ENCODE measurements at places on chromosomes 5 and 9. TPM values are rescaled to one million over a fixed set of nuclear protein-coding genes. Genes with fewer than 3 reads are reported as not detected.
A peak's percentile ranks its signal among the peaks of the same experiment; 100 is the strongest.

The SLCO6A1 gene
- not detected for polyA plus RNA-seq

The IL17B gene
- not detected for polyA plus RNA-seq

The STING1 gene
- 38.1 TPM for polyA plus RNA-seq

The N4BP3 gene
- 1.3 TPM for polyA plus RNA-seq

The PHF24 gene
- 0.04 TPM for polyA plus RNA-seq

The KIAA1958 gene
- polyA plus RNA-seq, result 0.77 TPM

The NIM1K gene
- 0.07 TPM for polyA plus RNA-seq

The OMD gene
- polyA plus RNA-seq, result not detected

The PLK2 gene
- polyA plus RNA-seq, result 294 TPM

The TOR2A gene
- polyA plus RNA-seq, result 2.3 TPM

The CARD9 gene
- 0.21 TPM for polyA plus RNA-seq

DNA sequence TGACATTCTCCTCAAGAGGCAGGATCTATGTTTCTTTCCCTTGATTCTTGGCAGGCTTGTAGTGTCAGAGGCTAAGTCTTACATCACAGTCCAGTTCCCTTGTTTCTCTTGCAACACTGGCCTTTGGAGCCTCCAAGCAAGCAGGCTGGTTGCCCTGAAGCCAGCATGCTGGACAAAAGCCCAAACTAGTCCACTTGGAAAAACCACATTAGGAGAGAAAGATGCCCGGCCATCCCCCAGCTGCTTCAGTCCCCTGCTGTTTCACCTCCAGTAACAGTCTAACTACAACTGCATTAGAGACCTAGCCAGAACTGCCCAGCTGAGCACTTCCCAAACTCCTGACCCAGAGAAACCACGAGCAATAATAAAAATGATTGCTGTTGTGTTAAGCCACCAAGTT is 87.6 kb downstream of the ADAMTS6 start:
- DNase-seq, result no peak

- DNase-seq, result no peak
These were observed 114.0 kb downstream of the KCNIP1 start for GRCh38 chr5:170617533-170618490.

DNA sequence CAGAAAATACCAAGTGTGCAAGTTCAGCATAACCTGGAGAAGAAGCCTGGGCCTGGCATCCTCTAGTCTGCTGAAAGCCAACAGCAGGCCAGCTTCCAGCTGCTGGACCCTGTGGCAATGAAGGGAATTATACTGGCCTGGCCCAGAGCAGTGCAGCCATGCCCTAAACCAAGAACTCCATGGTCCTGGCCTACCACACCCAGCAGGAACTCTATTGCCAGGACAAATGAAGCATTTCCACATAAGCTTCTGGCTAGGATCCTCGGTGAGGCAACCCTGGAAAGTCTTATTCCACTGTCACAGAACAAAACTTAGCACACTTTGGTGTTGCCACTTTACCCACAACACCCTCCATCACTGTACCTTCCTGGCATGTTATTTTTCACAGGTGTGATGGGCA is 35.5 kb downstream of the CDK5RAP2 start:
- DNase-seq, result no peak

- DNase-seq, result no peak
These were observed 2.8 kb downstream of the CDH6 start for GRCh38 chr5:31196309-31196708.

DNA sequence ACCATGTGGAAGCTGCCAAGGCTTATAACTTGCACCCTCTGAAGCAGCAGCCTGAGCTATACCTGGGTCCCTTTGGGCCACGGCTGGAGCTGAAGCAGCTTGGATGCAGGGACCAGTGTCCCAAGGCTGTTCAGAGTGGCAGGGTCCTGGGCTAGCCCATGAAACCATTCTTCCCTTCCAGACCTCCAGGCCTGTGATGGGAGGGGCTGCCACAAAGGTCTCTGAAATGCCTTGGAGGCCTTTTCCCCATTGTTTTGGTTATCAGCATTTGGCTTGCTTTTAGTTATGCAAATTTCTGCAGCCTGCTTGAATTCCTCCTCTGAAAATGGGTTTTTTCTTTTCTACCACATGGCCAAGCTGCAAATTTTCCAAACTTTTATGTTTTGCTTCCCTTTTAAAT is 433.7 kb upstream of the ACO1 start:
- no peak for DNase-seq

DNA sequence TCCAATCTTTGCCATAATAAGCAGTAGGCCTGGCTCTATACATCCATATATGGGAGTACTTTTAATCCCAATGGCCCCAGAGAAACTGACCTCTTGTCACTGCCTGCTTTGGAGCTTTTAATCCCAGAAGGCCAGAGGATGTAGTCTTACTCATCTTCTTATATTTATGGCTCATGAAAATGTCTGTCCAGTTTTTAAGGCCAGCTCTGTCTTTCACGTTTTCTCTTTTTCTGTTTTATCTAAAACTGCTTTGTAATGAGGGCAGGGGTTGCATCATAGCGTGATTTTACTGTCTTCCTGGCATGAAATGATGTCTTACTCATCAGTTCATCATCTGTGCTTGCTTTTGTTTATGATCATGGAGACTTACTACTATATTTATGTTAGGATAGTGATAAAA is 1094.9 kb downstream of the MAT2B start:
- no peak for DNase-seq

DNA sequence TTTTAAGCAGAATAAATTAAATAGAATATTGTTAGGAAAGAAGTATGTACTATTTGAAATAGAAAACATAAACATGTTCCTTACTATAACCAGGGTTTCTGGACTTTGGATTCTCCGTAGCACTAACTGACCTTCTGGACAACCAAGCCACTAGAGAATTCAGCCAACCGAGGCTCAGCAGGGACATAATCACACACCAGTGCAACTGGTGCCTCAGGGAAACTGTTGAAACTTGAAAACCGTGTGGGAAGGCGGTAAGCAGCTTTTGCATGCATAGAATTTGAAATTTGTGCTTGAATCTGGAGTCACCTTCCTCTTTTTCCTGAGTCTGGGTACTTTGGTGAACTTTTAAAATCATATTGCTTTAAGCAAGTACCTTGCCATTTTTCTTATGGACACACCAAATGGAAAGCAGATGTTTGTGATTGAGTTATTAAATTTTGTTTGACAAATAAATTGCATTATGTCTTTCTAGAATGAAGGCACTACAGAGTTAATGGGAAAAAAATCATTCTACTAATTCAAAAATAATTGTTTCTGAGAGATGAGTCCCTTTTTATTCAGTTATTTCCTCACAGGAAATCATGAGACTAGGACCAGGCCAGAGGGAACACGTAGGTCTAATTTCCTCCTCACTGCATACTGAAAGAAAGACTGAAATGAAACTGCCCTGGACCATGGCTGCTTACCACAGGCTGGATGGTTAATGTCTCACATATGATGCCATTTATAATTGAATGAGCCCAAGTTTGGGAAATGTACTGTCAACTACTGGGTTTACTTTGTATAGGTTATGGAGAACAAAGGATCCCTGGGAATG is 20.6 kb upstream of the SCAMP1 start:
- DNase-seq, result no peak

GRCh38 chr5:96114736-96115135 is 153.1 kb upstream of the ELL2 start:
- DNase-seq, result peak; percentile 72

DNA sequence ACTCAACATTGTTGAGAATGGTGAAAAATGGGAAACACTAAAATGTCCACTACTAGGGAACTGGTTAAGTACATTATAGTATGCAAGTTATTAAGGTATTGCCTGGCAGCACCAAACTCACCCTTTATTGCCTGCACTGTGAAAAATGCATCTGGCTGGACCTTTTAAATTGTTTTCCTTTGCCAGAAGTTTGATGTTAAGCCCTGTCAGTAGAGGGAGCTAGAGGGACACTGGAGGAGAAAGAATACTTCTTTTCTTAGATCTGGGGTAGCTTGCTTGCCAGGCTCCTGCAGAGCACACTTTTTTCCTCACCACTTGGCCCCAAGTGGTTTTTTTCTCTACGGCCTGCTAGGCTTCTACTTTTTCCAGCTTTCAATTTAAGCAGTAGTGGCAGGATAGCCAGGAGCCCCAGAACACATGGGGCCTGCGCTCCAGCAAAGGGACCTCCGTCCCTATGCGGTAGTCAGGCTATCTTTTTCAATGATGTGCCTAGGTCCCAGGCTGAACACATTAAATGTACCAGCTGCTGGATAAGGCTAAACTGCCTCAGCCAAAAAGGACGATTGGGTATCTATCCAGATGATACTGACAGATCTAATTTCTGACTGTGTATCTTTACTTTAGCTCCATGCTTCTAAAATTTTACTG is 8.0 kb upstream of the HABP4 start:
- DNase-seq, result no peak

DNA sequence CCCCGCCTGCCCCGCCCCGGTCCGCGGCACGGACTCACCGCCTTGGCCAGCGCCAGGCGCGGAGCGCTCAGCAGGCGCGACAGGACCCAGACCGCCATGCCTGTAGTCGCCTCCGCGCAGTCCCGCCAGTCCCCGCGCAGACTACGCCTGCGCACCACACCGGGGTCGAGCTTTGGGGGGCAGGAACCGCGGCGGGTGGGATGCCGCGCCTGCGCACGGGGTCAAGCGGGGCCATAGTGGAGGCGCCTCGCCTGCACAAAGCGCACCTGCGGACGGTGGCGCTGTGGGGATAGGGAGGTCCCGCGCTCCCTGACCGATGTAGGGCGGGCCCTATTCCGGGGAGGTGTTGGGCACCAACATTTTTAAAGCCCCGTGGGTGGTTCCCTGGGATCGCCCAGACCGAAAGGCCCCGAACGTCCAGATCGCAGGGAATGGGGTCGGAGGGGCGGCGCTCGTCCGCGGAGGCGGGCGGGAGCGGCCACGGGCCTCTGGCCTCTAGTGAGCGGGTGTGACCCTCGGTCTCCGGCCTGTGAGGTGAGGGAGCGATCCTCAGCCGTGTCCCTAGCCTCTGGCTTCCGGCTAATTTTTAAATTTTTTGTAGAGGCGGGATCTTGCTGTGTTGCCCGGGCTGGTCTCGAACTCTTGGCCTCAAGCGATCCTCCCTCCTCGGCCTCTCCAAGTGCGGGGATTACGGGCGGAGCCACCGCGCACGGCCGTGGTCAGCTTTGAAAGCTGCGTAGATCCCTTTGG is 70.8 kb upstream of the LPCAT1 start:
- peak; percentile 5 for DNase-seq

GRCh38 chr9:114096866-114097612 is 2.1 kb downstream of the KIF12 start:
- no peak for DNase-seq

- no peak for DNase-seq
These were observed 1.1 kb downstream of the CFAP77 start for GRCh38 chr9:132411091-132411508.

GRCh38 chr5:75331095-75332090 is 5.6 kb upstream of the HMGCR start:
- no peak for DNase-seq

DNA sequence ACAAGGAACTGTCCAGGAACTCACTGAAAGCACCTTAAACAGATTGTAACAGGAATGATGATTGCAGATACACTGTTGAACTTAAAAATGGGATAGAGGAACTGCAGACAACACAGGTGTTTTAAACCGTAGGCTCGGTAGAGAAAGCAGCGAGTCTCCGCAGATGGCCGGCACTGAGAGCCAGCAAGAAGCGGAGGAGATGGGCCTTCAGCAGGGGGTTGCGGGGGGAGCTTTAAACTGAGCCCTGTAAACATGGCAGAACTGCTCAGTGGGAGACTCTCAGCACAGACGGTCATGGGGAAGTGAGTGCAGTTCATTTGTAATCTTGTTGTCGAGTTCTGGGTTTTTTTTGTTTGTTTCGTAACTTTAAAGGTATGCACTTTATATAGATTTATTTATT is 155.1 kb upstream of the OTULINL start:
- no peak for DNase-seq

DNA sequence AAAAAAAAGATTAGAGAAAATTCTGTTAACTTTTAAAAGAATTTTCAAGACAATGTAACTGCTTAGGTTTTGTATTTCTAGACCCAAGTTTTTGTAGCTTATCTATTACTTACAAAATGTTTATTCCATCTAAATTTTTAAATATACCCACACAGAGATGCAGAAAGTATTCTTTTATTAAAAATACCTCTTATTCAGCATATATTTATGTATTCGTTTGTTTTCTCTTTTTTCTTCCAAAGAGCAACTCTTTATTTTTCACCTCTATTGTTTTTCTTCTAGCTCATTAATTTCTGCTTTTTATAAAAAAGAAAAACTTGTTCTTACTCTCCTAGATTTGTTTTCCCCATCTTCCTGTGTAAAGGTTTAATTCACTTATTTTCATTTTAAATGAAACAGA is 180.3 kb downstream of the ZDHHC21 start:
- no peak for DNase-seq

- DNase-seq, result no peak
These were observed 49.5 kb downstream of the ZNF608 start for GRCh38 chr5:124696898-124697297.

DNA sequence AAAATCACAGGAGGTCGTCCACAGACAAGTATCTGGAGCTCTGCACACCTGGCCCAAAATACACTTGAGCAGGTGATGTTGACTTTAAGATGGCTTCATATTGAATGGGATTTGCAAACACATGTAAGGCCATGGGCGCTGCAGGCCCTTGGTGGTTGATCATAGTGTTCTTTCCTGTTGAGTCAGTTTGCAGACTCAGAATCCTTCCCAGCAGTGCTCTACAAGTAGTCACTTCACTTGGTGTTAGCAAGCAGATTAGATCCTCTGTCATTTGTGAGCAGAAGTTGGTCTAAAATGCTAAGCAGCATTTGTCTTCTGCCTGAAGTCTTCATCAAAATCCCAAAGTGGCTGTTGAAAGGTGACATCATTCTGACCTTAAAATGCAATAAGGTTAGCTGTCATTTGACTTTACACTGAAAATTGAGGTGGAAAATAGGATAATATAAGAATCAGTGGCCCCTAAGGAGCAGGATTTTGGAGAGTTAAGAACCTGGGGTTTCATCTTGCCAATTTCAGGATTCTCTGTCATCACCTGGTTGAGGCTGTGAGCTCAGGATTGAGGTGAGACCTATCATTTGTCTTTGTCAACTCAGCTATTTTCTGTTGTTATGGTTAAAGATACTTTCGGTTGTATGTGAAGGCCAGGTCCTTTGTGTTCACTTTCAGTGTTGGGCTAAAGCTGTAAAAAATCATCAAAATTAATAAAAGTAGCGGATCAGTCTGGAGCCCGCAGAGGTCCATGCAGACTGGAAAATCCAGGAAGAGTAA is 114.5 kb downstream of the LRRC70 start:
- DNase-seq, result no peak

- DNase-seq, result no peak
These were observed 10.6 kb downstream of the LAMC3 start for GRCh38 chr9:131019388-131020239.

DNA sequence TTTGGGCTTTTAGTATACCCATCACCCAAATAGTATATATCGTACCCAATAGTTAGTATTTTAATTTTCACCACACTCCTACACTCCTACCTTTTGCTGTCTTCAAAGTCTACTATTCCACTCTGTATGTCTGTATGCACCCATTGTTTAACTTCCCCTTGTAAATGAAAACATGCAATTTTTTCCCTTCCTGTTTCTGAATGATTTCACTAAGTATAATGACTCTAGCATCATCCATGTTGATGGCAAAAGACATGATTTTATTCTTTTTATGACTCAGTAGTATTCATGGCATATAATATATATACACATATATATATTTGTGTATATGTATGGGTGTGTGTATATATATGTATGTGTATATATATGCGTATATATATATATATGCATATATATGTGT is 63.1 kb upstream of the FAM174A start:
- DNase-seq, result no peak
